ENCODE measurements at places on chromosomes 1 and 21.

DNA sequence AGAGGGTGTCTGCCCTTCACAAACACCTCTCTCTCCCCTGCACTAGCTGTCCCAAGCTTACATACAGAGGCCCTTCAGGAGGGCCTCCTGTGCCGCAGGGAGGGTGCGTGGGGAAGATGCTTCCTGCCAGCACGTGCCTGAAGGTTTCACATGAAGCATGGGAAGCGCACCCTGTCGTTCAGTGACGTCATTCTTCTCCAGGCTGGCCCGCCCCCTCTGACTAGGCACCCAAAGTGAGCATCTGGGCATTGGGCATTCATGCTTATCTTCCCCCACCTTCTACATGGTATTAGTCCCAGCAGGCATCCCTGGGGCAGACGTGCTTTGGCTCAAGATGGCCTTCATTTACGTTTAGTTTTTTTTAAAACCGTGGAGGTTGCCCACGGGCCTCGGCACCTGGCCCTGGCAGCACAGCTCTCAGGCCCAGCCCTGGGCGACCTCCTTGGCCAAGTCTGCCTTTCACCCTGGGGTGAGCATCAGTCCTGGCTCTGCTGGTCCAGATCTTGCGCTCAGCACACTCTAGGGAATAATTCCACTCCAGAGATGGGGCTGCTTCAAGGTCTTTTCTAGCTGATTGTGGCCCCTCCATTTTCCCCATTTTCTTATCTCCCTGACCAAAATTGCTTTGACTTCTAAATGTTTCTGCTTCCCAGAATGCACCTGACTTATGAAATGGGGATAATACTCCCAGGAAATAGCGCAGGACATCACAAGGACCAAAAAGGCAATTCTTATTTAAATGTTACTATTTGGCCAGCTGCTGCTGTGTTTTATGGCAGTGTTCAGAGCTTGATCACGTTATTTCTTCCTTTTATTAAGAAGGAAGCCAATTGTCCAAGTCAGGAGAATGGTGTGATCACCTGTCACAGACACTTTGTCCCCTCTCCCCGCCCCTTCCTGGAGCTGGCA is 6.1 kb downstream of the NPPA start:
- no peak for DNase-seq

- DNase-seq: no peak
Measured at GRCh38 chr1:2372551-2373490, 18.5 kb downstream of the MORN1 start.

DNA sequence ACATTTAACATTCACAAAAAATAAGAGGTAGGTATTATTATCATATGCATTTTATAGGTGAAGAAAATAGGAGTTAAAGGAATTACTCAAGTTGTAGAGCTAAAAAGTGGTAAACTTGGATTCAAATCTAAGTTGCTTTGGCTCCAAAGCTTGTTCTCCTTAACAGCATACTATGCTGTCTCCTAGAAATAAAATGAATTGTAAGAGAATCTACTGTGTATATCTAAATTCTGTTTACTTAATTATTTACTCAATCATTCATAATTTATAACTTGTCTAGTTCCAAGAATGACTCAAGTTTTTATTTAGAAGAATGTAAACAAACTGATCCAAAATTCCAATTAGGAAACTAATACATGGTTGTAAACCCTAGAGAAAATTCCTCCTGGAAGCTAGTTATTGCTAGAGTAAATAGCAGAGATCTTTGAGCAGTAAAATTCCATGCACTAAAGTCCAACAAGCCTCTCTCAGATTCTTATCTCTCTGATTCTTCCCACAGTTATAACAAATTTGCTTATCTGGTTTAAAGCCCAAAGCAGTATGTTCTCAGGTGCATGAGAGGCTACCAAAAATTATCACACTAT is 132.5 kb upstream of the DPT start:
- DNase-seq: no peak

DNA sequence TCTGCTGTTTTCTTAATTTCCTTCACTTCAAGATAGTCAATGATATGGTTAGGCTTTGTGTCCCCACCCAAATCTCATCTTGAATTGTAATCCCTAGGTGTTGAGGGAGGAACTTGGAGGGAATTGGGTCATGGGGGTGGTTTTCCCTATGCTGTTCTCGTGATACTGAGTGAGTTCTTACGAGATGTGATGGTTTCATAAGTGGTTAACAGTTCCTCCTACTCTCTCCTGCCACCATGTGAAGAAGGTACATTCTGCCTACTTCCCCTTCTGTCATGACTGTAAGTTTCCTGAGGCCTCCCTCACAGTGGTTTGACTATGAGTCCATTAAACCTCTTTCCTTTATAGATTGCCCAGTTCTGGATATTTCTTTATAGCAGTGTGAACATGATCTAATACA is 74.0 kb upstream of the SAMSN1 start:
- DNase-seq: no peak

DNA sequence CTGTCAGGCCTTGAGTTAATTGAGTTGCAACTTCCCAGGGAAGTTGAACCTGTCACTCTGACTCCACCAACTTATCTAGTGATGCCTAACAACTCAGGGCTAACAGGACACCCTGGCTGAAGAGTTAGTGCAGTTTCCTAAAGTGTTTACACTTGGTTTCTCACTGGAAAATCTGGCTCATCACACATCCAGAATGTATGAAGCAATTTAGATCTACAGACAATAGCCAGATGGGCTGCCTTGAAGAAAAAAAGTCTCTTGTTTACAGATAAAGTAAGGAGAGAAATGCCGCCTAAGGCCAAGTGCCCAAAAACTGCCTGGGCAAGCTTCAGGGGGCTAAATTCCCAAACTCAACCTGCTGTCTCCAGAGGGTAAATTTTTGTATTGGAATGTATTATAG is 446.3 kb upstream of the NCAM2 start:
- DNase-seq: no peak

DNA sequence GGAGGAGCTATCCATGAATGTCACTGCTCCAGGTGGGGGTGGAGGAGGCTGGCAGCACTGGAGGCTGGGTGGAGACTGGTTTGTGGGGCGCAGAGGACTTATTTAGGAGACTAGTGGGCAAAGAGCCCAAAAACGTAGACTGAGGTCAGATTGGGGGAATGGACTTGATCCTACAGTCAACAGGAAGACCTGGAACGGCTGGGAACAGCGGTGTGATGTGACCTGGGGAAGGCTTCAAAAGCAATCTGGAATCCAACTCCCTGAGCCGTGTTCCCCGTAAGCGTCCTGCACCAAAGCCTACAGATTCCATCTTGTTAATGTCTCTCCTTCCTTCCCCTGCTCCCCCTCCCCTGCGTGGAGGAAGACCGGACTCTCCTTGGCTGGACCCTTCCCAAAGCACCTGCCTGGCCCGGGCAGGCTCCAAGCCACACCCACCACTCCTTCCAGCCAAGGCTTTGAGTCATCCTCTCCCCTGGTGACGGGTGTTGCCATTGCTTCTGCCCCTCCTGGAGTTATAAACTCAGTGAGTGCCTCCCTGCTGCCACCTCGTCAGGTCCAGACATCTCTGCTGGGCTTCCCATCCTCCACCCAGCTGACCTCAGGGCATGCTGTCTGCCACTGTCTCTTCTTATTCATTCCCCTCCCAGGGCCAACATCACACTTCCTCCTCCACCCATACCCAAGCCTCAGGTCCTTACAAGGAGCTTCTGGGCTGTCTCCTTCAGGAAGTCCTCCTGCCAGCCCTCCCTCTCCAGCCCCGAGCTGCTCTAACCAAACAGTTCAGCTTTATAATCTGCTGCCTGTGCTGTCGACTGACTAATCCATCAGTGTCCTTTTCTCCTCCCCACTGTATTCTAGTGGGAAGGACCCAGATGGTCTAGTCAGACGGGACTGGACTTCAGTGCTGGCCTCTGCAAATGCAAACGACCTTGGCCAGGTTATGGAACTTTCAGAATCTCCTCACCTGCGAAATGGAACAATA is 1.6 kb upstream of the CLSTN1 start:
- DNase-seq: peak; percentile 54

DNA sequence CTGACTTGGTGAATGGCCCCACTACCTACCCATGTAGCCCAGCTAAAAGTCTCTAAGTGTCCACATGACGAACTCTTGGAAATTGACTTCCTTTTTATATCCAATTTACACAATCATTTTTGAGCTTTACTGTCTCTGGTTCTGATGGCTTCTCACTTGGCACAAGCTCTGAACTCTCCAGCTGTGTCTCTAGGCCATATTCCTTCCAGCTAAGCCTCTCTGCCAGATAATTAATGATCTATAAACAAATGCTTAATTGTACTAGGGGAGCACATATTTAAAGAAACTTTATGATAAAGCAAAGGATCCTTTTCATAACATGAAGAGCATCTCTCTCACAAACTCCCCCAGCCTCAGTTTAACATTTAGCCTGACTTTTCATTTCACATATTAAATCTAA is 16.3 kb upstream of the BEND5 start:
- no peak for DNase-seq

DNA sequence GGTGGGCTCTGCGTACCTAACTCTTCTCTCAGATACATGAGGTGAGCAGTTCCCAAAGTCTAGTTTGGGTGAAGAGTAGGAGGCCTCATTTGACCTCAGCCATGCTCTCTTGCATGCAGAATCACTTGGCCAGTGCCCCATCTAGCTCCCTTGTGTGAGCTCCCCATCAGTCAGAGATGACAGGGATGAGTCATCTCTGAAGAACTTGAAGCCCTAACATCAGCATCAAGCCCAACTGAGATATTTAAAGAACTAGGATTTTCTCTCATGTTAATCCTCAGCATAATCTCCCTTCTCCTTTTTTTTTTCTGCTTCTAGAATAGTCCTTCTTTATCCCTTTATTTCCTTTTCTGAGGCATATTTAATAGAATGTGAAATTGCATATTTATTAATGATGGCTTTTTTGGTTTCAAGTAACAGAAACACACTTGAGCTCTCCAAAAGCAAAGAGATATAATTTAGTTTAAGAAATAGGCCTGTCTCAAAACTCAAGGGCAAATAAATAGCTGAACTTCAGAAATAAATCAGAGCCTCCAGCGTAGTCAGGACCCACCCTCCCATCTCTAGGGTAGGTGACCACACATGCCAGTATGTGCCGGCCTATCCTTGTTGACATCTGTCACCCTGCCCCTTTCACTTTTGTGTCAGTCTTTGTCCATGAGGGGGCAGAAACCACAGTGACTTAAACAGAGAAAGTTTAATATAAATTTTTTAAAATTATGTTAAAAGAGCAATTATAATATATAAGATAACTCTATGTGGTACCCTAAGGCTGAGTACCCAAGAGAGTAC is 112.3 kb downstream of the TSEN15 start:
- peak; percentile 53 for DNase-seq
